NT2/D1 (cell line): ENCODE measurements at places on chromosomes 13 and 19.

GRCh38 chr19:3780786-3781304 lies 5.3 kb downstream of the MATK start:
- no peak for DNase-seq

DNA sequence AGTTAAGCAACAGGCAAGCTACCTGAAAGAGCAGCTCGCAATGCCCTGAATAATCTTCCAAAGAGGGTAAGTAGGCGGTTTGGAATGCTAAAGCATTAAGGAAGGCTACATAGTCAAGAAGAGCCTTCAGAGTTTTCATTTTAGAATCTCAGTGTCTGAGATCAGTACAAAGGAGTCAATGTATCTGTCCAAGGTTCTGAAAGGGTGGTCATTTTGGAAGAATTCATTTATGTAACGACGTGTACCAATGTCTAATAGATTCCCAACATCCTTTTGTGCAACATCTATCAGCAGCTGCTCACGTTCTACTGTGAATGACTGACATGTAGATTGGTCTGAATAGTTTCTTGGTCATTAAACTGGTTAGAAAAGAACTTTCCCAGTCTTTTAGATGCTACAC lies 15.2 kb downstream of the ZNF665 start:
- no peak for DNase-seq

DNA sequence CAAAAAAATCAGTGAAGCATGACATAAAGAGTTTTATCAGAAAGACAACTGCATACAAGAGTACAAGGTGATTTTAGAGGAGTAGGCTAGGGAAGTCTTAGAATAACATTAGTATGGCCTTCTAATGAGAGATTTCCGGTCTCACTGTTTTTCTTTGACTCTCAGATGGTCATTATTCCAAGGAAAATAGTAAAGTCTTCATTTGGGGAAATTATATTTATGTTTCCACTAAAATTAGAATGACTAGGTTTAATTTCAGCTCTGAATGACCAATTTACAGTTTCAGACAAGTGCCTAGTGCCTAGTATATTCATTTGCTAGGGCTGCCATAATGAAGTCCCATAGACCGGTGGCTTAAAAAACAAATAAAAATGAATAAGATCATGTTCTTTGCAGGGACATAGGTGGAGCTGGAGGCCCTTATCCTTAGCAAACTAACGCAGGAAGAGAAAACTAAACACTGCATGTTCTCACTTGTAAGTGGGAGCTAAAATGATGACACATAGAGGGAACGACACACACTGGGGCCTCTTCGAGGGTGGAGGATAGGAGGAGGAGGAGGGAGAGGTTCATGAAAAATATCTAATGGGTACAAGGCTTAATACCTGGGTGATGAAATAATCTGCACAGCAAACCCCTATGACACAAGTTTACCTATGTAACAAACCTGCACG lies 303.1 kb downstream of the PCDH9 start:
- DNase-seq: no peak

GRCh38 chr13:94712812-94713560 lies 641 bp upstream of the SOX21 start:
- DNase-seq: no peak
